ENCODE measurements at places on chromosomes 16 and 17.

DNA sequence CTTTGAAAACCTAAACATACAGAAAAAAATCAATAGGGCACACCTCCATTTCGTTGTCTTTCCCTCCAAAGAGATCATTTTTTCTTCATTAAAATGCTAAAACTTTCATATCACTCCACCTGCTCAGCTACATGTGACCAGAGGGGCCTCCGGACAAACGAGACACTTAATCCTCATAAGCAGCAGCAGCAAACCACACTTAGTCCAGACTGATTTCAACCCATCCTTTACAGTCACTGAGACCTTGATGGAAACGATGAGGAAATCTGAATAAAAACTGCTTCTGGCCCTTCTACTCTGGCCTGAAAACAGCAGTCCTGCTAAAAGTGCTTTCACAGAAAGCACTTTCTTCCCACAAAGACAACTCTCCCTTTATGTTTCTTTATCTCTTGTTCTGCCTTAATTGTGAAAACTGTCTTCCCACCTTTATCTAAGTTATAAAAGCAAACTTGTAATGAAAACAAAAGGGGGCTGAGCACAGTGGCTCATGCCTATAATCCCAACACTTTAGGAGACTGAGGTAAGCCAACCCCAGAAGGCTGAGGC, 4.6 kb downstream of the ANKRD11 start:
- DNase-seq, result no peak

DNA sequence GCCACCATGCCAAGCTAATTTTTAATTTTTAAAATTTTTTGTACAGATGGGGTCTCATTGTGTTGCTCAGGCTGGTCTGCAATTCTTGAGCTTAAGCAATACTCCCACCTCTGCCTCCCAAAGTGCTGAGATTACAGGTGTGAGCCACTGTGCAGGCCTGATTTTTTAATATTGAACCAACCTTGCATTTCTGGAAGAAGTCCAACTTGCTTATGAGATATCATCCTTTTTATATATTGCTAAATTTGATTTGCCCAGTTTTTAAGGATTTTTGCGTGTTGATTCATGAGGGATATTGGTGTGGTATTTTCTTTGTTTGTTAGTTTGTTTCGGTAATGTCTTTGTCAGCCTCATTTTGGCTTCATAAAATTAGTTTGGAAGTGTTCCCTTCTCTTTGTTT, 196.4 kb downstream of the SEC14L1 start:
- no peak for DNase-seq

DNA sequence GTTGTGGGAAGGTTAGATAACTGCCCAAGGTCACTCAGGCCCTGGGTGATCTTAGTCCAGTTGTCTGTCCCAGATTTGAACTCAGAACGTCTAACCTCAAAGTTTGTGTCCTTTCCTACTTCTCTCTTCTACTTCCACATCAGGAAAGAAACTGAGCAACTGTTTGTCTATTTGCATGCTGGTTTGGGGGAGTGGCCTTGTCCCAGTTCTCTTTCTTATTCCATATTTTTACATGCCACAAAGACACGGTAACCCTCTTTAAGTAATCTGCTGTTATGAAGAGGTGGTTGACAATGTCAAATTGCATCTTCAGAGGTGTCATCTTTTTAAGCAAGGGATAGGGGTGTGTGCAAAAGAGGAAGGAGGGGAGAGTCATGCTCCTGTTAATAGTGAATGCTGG, 432.5 kb downstream of the HS3ST3B1 start:
- DNase-seq, result no peak

DNA sequence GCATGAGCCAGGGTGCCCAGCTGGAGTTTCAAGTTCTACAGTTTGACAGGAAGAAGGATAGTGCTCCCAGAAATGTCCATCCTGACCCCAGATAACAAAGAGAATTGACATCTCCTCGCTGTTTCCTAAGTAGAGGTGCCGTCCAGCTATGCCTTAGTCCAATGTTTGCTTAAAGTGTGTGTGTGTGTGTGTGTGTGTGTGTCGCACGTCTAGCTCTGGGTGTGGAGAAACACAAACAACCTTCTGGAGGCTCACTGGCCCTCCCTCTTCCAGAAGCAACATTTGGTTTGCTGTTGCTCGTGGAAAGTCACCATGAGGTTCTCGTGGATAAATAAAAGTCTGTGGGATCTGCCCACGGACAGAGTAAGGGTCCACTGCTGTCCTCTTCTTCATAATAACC, 22.1 kb downstream of the EMP2 start:
- DNase-seq, result no peak

- no peak for DNase-seq
Measured at GRCh38 chr16:85491058-85491771, 121.9 kb upstream of the GSE1 start.

DNA sequence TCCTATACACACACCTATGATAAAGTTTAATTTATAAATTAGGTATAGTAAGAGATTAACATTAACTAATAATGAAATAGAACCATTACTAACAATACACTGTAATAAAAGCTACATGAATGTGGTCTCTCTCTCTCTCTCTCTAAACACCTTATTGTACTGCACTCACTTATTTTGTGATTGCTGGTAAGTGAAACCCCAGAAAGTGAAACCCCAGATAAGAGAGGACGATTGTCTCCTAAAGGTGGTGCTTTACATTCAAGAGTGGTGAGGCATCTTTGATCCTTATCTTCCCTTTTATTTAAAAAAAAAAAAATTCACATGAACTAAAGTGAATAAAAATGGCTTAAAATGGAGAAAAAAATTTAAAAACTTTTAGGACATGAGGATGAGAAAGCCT, 80.1 kb upstream of the TRAP1 start:
- no peak for DNase-seq

DNA sequence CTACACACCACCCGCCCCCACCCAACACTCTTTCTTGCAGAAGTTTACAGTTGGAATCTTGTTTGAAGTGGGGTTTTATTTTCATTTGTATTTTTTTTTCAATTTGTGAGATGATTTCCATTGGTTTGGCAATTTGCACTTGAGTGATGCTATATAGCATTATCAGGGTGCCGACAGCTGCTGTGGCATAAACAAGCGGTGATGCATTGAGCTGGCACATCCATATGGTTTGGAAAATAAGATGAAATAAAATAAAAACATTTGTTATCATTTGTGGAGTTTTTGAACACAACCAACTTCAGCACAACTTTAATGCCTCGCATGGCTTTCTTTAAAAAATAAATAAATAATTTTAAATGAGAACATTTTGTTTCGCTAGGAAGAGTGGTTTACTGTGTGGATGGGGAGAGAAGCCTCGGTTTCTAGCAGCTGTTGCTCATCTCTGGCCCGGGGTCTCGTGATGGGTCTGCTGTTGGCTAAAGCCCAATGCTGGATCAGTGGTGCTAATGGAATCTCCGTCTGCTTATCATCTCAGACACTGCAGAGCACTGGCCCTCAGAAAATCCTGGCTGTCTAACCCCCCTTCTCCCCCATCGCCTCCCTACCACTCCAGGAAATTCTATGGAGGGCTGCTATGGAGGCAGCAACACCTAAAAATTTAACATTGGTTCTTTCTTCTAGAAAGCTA, 192.3 kb upstream of the MAF start:
- no peak for DNase-seq

GRCh38 chr16:27543801-27544200, 5.9 kb downstream of the GTF3C1 start:
- DNase-seq, result no peak

DNA sequence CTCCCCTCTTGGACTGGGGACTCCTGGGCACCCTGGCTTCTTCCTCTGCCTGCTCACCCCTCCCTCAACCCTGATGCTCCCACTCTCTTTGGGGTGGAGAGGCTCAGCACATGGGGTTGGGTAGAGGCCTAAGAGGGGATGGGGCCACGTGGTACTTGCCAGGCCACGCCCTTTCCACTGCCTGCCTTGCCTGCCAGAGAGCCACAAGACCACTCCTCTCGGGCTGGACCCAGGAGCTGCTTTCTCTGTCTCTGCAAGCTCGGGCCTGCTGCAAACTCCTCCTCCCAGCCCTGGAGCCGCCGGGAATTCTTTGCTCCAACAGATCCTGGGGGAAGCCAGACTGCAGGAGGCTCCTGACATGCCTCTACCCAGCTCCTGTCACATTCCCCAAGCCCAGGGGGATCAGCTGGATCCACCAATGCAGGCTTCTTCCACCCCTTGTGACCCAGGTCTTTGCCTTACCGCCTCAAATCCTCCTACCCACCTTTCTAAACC, 11.8 kb downstream of the DLX4 start:
- no peak for DNase-seq

DNA sequence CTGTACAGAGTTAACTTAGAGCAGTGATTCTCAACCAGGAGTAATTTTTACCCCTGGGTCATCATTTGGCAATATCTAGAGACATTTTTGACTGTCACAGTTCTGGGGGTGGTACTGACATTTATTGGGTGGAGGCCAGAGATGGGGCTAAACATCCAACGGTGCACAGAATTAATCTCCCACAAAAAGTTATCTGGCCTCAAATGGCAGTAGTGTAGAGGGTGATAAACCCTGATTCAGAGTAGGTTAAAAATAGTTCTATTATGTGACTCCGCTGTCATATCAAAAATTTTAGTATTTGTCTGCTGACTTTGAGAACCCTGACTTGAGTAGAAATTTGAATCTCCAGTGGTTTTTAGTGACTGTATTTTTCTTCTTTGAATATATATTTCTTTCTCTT, 19.1 kb downstream of the VPS35L start:
- no peak for DNase-seq

DNA sequence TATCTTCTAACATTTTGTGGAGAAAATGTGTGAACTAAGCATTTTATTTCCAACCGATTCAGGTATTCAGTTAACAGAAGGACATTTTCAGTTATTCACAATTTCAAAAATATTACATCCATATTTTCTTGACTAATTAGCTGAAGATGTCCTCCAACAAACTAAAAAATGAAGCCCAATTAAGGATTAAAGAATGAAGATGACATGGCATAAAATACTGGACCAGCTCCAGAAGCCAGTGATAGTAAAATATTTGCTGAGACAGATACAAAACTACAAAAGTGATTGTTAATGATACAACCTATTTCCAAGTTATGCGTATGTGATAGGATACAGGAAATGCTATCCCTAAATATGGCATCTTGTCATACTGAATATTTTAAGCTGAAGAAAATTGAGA, 48.6 kb downstream of the PMP22 start:
- no peak for DNase-seq

DNA sequence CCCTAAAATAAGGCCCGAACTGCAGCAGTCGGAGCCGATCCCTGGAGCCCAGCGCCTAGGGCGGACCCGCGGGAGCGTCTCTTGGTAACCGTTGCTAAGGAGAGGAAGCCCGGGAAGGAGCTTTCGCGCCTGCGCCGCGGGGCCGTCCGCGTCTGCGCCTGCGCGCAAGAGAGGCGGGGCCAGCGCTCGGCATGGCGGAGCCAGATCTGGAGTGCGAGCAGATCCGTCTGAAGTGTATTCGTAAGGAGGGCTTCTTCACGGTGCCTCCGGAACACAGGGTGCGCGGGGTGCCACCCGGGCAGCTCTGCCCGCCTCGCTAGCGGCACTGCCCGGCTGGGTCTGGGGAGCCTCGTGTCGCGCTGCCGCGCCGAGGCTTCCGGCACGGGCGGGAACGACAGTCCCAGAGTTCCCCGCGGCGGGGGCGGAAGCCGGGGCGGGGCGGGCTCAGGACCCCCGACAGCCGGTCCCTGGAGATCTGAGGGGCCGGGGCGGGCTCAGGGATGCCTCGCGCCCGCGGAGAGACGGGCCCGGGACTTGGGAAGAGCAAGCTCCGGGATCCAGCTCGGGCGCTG, at the start of gene CDK10:
Gene CDK10 (plus strand): TSS at position 170 of the 572 bp plus-strand sequence. CDS start 22 bp downstream, at position 192.
- DNase-seq, result peak; percentile 74

DNA sequence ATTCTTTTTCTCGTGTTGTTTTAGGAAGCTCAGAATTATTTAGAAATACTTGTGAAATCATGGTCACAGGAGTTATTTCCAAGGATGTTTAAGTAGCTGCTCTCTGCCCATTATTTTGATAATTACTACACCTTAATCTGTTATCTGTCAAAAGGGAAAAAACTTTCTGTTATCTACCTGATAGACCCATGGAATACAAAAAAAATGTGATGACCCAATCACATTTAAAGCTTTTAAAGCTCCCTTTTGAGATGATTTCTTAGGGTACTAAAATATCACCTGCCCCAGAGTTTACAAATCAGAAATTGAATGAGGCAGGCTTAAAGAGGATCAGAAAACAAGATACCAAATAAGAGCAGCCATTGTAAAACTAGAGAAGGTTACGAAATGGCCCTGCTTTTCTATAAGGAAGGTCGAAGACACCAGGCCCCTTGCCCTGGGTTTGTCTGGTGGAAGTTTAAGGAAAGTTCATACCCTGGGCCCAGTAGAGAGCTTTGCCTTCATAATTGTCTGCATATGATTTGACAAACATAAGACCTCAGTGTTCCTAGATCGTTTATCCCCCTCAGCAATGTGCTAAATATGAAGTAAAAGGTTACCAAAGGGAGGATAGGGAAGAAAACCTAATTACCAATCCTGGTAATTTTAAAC, 149.9 kb upstream of the TBX2 start:
- no peak for DNase-seq

- DNase-seq, result no peak
Measured at GRCh38 chr17:39647256-39647655, 10.3 kb downstream of the STARD3 start.

DNA sequence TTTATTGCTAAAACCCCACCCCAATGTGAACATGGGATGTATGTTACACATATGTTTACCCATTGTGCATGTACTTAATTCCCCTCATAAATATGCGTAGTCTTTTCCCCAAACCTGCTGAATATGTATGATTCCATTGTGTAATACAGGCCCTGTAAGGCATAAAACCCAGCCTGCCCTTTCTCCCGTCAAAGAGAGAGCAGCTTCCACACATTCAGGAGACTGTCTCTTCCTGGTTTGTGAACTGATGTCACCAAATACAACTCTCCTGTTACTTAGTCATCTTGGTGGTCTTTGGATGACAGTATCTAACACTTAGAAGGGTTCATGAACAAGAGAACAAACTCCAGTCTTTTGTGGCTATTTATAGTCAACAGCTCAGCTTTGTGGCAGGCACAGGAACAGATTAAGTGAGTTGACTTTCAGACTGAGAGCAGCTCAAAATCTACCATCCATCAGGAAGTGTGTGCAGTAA, 24.7 kb upstream of the TMC7 start:
- DNase-seq, result no peak

GRCh38 chr17:29243792-29244191, 2.9 kb upstream of the CRYBA1 start:
- no peak for DNase-seq

- no peak for DNase-seq
Measured at GRCh38 chr17:44928950-44929720, 13.8 kb upstream of the GFAP start.

DNA sequence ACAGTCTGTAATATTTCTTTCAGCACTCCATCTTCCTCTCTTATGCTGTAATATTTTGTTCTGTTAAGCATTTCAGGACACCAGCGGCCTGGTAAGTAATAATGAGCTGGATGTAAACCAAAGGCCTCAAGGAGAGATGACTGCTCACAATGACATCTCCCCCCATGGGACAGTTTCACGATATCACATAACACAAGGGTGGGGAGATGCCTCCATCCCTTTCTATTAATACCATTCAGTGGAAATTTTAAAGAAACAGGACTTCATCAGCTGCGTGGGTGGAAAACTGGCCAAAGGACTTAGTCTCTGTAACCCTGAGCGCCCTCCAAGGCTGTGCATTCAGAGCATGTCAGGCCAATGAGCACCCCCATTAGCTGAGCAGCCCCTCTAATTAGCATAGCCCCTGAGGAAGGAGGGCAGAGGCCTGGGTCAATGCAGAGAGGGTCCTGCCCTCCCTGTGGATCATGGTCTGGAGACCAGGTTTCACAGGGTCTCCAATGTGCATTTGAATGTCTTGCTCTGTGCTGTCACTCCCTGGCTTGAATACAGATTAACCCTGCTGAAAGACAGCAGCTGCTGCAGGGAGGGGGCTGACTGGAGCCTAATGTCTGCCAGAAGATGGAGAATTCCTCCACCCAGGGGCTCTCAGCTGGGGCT, 156.4 kb downstream of the HS3ST2 start:
- DNase-seq, result no peak

- DNase-seq, result no peak
Measured at GRCh38 chr17:37770631-37771518, 26.0 kb upstream of the HNF1B start.
